ENCODE measurements at places on chromosomes 16 and 17.

- no peak for DNase-seq
Observed at GRCh38 chr17:34386697-34387550, 23.9 kb upstream of the CCL1 start.

DNA sequence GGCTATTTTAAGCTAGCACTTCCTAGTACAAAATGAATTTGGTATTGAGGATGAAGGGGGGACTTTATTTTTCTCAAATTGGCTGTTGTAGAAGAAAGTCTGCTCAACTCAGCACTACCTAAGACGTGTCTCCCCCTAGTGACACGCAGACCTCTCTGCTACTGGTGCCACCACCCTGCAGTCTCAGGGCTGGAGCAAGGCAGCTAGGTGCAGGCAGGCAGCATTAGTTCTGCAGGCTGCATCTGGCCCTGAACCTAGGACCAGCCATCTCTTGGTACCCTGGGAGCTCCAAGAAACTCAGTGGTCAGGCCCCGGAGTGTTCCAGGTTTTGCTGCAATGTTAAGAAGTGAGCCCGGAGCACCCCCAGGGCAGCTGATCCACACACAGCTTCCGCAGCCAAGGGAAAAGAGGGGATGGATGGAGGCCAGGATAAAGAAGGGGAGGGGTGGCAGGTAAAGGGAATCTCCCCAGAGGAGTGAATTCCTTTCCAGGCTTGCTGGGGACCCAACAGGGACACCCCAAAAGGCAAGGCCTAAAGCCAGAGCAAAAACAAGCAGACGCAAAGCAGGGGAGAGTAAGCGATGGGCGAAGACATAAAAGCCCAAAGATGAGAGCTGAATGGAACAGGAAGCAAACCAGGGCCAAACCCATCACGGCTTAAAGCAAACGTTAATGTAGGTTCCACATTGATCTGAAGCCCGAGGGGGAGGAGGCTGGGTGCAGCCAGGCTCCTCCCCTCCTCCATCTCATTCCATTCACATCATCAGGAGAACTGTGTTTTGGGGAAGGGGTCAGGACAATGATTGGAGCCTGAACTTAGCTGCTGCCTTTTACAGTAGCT lies 200.5 kb downstream of the ZFHX3 start:
- DNase-seq, result peak; percentile 44

DNA sequence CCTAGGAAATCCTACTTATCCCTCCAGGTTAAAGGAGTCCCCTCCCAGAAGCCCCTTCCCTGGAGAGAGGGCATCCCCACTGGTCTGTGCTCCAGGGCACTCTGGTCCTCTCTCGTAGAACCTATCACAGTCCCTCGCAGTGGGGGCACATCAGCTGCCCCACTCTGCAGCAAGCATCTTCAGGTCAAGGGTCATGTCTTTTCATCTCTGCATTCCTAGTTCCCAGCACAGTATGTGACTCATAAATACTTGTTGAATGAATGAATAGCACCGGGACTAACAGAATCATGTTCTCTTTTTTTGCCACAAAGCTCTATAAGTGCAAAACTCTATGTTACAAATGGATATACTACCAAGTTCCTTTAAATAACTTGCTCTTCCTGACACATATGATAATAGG lies 36.0 kb downstream of the RNF157 start:
- DNase-seq, result peak; percentile 79

DNA sequence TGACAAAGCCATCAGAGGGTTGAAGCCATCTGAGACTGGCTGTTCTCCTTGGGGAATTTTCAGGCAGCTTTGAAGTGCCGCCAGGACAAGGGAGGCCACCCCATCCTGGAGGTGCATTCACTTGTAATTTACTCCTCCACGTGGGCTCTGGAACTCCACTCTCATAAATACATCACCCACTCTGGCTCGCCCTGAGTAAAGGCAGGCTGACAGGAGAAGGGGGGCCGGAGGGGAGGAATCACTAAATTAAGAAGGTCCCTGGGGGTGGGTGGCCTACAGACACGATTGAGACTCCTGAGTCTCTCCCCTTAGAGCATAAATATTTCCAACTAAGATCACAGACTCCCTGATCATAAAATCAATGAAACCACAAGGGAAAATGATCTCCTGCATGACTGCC lies 56.3 kb upstream of the HNF1B start:
- no peak for DNase-seq

- peak; percentile 10 for DNase-seq
Observed at GRCh38 chr16:49608098-49608497, 234.5 kb downstream of the C16orf78 start.

GRCh38 chr17:14831491-14831890 lies 433.6 kb downstream of the PMP22 start:
- DNase-seq, result no peak

- DNase-seq, result no peak
Observed at GRCh38 chr16:57541754-57542435, 548 bp upstream of the ADGRG5 start.

- DNase-seq, result no peak
Observed at GRCh38 chr16:88370365-88370764, 12.4 kb upstream of the ZNF469 start.

GRCh38 chr16:60727851-60728250 lies 1308.4 kb downstream of the CDH8 start:
- peak; percentile 19 for DNase-seq

- no peak for DNase-seq
Observed at GRCh38 chr17:6969323-6969726, 26.5 kb upstream of the ALOX12 start.

DNA sequence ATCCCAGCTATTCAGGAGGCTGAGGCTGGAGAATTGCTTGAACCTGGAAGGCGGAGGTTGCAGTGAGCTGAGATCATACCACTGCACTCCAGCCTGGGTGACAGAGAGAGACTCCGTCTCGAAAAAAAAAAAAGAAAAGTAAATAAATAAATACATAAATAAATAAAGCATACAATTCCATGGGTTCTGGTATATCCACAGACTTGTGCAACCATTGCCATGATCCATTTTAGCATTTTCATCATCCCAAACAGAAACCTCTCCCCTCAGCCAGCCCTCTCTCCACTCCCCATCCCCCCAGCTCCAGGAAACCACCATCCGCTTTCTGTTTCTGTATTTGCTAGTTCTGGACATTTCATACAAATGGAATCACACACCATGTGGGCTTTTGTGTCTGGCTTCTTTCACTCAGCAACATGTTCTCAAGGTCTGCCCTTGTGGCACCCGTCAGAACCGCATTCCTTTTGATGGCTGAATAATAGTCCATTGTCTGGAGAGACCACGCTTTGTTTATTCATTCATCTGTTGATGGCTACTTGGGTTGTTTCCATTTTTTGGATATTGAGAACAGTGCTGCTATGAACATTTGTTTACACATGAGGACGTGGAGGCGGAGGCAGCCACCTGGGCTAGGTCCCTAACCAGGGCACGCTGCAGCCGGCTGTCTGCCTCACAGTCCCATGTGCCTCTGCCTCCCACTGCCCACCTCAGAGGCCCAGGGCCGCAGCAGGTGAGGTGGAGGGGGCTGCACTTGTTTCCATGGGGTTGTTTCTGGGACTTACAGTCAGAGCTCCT lies 76.2 kb downstream of the NT5M start:
- no peak for DNase-seq

GRCh38 chr17:81402530-81402941 lies 7.3 kb downstream of the BAHCC1 start:
- no peak for DNase-seq

DNA sequence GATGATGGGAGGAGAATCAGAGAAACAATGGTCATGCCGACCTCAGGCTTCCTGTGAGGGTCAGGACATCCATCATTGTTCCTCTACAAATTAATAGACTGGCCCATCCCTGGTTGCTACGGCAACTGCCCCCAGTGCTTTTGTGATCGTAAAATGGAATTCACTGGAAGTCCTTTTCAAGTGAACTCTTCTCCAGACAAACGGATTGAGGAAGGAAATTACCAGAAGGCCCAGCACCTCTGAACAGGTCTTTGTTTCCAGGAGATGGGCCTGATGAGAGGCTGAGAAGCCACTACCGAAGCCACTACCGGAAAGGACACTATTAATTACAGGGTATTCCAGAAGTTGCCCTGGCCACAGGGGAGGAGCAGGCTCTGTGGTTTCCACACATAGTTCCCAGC lies 126.0 kb downstream of the MGAT5B start:
- DNase-seq, result no peak

DNA sequence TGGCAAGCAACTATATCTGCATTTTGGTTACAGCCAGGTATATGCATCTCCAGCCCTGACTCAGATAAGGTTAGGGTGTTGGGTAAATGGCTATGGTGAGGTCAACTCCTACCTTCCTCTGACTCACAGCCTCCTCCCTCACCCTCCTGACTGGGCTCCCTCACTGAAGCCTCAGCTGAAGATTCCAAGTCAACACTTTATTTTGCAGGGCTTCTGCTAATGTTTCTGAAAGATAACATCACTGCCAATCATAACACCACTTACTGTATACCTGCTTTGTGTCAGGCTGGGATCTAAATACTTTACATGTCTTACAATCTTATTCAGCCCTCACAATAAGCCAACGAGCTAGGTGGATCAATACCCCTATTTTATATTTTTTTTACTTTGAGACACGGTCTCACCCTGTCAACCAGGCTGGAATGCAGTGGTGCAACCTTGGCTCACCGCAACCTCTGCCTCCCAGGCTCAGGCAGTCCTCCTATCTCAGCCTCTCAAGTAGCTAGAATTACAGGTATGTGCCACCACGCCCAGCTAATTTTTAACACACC lies 47.8 kb upstream of the GCSH start:
- no peak for DNase-seq

DNA sequence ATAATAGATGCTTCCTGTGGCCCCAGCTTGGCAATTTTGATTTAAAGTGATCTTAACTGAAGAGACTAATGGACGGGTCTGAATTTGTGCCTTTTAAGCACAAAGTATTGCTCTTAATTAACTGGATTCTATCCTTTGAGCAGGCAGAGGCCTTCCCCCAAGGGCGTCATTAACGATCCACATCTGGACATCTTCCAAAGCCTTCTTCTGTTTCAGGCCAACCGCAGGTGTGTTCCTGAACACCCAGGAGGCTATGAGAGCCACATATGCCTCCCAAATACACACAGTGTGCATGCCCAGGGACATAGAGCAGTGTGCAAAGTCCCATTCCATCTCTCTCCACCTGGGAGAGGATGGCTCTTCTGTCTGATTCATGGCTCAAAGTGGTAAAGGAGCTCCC lies 42.3 kb downstream of the MAPT start:
- no peak for DNase-seq

GRCh38 chr16:85203462-85203813 lies 91.2 kb upstream of the CIBAR2 start:
- DNase-seq, result no peak

DNA sequence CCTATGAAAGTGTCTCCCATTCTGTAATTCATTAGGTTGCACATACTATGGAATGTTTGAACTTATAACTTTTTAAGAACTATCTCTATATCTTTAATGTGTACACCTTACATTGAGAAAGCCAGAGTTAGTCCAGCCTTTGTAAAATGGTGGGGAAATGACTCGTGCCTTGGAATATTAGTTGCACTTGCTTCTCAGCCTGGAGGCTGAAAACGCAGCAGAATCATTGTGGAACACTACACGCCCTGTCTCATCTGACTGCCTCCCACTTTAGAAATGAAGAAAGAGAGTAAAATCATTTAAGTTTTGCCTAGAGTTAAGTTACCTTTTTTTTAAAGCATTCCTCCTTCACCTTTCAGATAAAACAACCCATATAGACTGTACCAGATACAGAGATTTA lies 90.7 kb upstream of the WSB1 start:
- DNase-seq, result no peak

DNA sequence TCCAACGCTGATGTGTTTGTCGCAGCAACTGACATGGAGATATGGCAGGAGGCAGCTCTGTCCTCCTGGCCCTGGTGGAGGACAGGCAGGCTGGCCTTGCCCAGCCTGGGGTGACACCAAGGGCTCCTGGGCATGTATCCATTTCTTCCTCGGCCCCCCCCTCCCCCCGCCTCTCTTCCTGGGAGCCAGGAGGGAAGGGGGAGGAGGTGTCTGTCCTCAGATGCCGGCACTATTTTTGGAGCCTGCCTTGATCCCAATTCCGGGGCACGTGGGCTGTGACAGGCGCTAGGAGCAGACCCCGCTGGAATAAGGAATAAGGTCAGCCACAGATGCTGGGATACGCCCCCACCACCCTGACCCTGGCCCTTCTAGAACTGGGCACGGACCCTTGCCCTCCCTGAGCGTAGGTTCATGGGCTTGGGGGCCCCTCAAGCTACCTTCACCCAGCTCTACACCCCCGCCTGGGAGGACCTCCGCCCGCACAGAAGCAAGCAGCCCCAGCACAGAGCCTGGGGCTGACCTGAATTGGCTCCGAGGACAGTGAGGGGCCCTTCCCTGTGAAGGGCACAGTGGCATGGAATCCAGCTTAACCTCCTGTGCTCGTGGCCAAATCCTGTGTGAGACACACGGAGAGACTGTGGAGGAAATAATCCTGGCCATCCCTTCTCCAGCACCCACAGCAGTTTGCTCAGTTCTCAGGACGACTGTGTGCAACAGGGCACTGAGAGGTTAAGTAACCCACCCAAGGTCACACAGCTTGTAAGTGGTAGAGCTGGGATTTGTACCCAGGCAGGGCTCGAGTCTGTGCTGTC lies 24.1 kb downstream of the SEC14L5 start:
- DNase-seq, result no peak

DNA sequence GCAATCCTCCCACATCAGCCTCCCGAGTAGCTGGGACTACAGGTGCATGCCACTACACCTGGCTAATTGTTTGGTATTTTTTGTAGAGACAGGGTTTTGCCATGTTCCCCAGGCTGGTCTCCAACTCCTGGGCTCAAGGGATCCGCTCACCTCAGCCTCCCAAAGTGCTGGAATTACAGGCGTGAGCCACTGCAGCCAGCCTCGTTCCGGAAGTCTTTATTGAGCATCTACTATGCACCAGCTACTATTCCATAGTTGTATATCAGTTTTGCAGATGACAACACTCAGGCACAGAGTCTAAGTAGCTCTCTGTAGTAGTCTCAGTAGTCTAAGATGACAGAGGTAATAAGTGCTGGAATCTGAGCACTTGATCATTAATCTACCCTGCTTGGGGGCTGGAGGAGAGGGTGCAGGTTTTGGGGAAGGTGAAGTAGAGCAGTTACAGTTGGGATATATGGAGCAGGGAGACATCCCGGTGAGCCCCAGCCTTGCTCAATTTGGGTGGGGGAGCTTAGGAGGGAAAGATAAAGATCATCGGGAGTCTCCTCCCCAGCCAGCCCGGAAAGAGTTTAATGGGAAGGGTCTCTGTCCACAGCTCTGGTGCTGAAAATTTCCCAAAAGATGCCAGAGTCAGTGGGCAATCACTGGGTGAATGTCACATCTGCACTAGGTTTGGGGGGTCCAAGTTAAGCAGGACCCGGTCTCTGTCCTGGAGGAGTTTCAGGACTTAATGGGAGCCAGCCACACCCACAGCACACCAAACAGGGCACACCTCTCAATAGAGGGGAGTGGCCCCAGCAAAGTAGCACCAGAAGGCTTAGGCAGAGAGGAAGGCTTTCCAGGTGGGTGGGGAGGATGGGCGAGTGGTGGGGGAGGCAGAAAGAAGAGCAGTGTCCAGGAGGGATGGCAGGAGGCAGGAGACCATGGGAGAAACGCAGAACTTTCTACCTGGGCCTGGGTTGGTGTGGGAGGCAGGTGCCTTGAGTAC lies 1.7 kb downstream of the OTOP3 start:
- DNase-seq, result no peak

All from fibroblast of skin of right quadriceps (primary cell).